ENCODE measurements at places on chromosomes 12 and 14.

DNA sequence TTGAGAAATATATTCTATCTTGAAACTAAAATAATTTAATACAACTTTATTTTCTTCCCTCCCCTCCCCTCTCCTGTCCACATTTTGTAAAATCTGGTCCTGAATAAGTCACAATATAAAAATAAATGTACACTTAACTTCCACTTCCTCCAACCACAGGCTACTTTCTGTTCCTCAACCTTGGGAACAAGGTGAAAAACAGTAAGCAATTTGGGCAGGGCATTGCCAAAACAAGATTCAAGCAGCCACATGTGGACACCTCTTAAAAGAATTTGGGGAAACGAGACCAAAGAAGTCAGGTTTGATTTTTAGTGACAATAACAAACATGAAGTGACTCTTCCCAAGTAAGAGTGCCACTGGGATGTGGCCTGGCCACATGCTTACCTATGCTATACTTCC lies 115.7 kb downstream of the PTPRQ start:
- no peak for DNase-seq

- peak; percentile 40 for DNase-seq
Observed at GRCh38 chr12:1662761-1663439, 28.0 kb upstream of the ADIPOR2 start.

- DNase-seq, result peak; percentile 31
Observed at GRCh38 chr12:48932878-48933277, 7.6 kb upstream of the FKBP11 start.

DNA sequence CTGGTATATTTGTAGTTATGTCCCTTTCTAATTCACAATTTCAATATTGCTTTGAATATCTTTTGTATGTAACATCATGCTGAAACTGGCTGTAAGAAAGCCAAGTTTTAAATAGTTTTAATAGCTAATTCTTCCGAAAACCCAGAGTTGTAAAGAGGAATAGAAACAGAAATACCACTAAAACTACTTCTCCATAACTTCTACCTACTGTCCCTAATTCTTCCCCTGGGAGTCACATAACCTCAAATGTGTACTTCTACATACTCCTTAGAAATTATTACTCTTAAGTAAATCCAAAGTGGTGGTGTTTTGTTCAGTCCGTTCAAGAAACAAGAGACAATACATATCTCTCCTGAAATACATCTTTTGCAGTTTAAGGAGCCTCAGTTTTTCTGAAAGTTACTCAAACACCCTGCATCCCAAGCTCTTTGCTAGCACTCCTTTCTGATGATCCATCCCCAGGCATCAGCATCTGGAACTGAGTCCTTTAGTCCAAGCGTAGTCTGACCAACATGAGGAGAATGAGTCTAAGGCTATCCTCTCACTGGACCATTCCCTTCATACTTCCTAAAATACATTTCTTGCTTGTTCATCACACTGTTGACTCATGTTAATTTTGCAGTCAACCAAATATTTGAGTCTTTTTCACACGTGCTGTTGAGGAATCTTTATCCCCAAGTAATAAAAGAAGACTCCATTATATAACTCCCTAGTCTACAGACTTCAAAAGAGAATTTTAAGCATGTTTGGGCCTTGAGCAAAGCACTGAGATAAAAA lies 214.3 kb upstream of the NUDT4 start:
- DNase-seq, result no peak

- no peak for DNase-seq
Observed at GRCh38 chr12:46351886-46352650, 20.5 kb downstream of the SLC38A2 start.

GRCh38 chr14:66177935-66178334 lies 308.2 kb upstream of the CCDC196 start:
- DNase-seq, result no peak

GRCh38 chr12:93632383-93632782 lies 44.8 kb upstream of the CRADD start:
- DNase-seq, result no peak

DNA sequence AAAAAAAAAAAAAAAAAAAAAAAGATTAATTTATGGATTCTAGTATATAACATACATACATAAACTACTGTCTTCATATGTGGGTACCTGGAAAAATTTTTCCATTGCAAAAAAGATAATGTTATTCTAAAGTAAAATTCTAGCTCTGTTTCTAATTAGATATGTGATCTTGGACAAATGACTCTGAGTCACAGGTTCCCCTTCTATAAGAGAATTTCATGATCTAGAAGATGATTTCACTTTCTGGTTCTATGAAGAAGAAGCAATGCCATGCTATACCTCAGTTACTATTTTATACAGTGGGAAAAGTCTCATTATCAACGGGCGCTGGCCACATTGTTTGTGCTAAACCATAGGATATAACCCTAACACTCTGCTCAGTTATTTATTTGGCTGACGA lies 351.3 kb downstream of the ZFP36L1 start:
- DNase-seq, result no peak

GRCh38 chr14:36346052-36346451 lies 25.6 kb upstream of the MBIP start:
- no peak for DNase-seq

DNA sequence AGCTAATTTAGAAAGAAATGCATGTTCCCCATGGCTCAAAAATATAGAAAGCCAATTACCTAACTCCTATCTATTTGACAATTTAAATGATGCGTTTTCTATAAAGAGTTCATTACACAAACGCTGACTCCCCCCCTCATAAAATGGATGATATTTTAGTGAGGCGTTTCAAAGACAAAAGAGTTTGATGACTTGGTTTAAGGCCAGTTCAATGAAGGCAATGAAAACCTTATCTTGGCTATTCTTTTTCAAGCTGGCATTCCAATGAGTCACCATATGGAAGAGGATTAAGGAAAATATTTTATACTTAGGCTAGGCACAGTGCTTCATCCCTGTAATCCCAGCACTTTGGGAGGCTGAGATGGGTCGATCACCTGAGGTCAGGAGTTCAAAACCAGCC lies 62.7 kb downstream of the HMGA2 start:
- DNase-seq, result no peak

GRCh38 chr14:81164167-81164774 lies 56.5 kb downstream of the GTF2A1 start:
- DNase-seq, result peak; percentile 45

GRCh38 chr14:103391048-103391447 lies 5.8 kb downstream of the MARK3 start:
- peak; percentile 63 for DNase-seq

DNA sequence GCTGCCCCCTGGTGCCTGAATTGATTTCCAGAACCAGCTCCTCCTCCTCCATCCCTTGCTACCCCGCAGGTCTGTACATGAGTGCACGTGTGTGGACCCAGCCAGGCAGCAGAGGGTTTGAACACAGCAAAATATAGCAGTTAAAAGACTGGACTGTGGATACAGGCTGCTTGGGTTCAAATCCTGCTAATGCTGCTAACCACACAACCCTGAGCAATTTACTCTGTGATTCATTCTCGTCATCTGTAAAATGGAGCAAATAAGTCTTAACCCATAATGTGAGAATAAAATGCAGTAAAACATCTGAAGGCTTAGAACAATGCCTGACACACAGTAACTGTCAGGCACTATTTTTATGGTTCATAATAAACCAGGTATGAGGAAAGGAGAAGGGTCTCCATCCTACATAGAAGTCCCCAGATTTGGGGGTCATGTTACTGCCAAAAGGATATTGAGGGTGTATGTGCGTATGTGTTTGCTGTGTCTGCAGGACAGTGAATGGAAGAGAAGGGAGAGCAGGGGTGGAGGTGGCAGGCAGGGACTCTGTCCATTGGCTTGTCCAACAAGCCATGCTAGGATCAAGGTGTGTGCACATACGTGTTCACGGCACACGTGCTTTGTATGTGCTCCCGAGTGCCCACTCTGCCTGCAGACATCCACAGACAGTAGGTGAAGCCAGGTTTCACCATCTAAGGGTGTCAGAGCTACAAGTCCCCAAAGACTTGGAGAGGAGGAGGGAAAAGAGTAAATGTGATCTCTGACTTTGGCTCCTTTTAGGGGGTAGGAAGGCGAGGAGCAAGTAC lies 1.5 kb upstream of the STAT6 start:
- DNase-seq, result no peak

DNA sequence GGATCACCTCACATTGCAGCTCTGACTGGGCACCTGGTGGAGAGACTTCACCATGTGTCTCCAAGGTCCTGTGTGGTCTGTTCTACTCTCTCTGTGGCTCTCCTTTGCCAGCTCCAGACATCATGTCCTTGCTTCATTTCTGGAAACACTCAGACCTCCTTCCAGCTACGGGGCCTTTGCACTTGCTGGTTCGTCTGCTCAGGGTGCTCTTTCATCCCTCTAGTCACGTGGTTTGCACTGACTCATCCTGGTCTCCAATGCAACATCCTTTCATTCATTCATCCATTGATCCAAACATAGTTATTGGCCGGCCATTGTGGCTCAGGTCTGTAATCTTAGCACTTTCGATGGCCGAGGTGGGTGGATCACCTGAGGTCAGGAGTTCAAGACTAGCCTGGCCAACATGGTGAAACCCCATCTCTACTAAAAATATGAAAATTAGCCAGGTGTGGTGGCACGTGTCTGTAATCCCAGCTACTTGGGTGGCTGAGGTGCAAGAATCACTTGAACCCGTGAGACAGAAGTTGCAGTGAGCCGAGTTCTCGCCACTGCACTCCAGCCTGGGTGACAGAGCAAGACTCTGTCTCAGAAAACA lies 23.9 kb upstream of the CCDC63 start:
- DNase-seq, result no peak

DNA sequence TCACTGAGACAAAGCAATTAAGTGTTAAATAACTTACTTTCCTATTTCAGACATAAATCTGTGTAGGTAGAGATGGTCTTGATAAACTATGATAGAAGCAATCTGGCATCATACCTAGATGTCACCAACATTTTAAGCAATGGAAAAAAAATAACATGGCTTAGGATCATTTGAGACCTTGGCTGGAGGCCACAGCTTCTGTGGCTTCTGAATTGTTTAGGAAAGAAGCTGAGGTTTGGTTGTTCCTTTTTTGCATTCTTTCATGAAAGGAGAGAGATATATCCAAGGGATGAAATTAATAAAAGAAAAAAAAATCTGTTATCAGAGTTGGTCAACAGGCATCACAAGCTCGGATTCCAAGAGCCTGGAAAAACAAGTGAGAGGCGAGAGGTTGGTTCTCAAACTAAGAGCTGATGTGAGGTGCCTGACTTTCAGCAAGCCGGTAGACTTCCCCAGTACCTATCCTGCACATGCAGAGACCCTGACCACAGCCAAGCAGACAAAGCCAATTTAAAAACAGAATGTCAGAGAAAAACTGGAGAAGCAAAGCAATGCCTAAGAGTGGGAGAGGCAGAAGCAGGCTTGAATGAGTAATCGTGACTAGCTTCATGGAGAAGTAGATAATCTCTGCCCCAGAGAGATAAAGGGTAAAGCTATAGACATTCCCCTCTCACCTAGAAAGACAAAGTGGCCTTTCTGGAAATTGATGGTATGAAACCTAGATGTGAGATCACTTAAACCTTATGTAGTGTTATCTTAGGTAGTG lies 43.4 kb upstream of the ST8SIA1 start:
- no peak for DNase-seq

DNA sequence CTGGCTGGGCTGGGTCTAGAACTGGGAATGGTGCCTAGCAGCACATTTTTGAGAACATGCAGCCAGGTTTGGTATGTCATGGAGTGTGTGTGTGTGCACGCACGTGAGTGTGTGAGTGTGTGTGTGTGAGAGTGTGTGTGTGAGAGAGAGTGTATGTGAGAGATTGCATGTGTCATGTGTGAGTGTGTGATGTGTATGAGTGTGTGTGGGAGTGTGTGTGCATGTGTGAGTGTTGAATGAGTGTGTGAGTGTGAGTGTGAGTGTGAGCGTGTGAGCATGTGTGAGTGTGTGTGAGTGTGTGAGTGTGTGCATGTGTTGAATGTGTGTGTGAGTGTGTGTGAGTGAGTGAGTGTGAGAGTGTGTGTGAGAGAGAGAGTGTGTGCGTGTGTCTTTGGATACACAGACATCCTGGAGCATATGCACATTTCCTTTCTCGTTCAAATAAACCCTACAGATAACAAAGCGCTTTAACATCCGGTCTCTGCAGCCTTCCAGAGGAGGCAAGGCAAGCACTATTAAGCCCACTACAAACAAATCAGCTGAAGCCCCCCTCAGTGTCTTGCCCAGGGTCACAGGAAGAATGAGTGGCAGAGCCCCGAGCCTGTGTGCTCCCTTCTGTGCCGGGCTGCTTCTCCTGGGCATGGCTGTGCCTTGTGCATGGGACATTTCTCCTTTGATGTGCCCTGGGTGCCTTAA lies 108.7 kb upstream of the ETV6 start:
- DNase-seq, result no peak

DNA sequence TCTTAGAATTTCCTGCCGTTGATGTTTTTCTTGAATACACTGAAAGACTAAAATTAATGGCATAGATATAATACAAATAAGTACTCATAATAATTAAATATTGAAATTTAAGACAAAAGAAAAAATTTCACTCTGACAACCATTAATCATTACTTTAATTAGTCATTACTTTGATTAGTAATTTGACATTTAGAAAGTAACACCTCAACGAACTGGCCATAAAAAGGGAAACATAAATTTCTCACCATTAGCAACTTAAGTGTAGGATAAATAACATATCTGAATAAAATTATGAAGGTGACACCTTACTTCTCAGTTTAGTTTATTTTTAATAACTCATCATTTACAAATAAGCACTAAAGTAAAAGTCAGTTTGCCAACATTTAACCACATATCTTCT lies 17.5 kb downstream of the MAGOHB start:
- no peak for DNase-seq

- no peak for DNase-seq
Observed at GRCh38 chr12:105076098-105076497, 8.2 kb downstream of the ALDH1L2 start.

- DNase-seq, result no peak
Observed at GRCh38 chr12:91139286-91139685, 28.0 kb upstream of the LUM start.

- no peak for DNase-seq
Observed at GRCh38 chr12:14126692-14127091, 145.3 kb upstream of the GRIN2B start.

- no peak for DNase-seq
Observed at GRCh38 chr14:81256289-81256960, 35.7 kb upstream of the GTF2A1 start.

- DNase-seq, result no peak
Observed at GRCh38 chr12:104496336-104496735, 39.6 kb downstream of the CHST11 start.

DNA sequence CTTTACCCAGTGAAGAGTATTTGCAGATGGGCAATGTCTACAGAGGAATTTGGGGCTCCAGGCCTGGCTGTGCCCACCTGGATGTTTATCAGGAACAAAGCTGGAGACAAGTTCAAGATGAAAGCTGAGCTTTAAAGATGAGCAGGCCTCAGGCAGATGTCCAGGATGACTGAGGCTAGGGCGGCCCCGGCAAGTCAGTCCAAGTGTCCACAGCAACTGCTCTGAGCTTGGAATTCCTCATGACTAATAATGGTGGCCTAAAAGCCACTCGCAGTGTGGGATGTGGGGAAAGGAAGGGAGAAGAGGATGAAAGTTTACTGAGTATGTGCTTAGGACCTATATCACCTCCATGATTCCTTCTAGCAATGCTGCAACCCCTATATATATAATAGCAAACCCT lies 128.2 kb upstream of the NOS1 start:
- DNase-seq, result no peak

All from CD4-positive, alpha-beta T cell treated with Interleukin-12 subunit alpha and Interleukin-12 subunit beta, for 1 hour (primary cell).